Dorsolateral prefrontal cortex (tissue), 122 donors: ENCODE measurements at places on chromosomes 12 and 14.

DNA sequence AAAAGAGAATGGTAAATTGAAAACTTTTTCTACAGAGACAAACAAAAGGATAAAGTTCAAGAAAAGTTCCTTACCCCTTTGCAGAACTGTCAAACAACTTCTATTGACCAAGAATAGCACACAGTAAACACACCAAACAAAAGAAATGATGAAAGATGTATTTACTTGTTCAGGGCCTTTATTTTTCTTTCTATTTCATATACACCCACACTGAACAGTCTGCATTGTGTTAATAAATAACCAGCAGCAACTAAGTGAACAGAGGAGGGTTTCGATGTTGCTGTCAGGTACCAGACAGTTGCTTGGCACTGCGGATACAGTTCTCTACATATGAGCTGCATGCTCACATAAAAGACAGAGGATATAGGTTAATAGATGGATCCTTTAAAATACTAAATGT is 122.1 kb downstream of the SOX5 start:
- DNase-seq = no peak

- DNase-seq = no peak
Measured at GRCh38 chr14:63881926-63882325, 29.1 kb downstream of the SYNE2 start.

DNA sequence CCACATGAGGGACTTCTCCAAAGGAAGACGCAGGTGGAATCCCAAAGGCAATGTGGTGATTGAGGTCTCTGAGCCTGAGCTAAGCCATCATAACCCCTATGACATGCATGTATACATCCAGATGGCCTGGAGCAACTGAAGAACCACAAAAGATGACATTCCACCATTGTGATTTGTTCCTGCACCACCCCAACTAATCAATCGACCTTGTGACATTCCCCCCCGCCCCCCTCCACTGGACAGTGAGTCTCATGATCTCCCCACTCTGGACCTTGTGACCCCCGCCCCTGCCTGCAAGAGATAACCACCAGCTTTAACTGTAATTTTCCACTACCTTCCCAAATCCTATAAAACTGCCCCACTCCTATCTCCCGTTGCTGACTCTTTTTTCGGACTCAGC is 87.9 kb downstream of the VCPKMT start:
- DNase-seq = no peak

GRCh38 chr14:104545151-104545941 is 34.2 kb upstream of the C14orf180 start:
- DNase-seq = peak; percentile 77

GRCh38 chr12:48002414-48002730 is 1.9 kb downstream of the COL2A1 start:
- DNase-seq = no peak

DNA sequence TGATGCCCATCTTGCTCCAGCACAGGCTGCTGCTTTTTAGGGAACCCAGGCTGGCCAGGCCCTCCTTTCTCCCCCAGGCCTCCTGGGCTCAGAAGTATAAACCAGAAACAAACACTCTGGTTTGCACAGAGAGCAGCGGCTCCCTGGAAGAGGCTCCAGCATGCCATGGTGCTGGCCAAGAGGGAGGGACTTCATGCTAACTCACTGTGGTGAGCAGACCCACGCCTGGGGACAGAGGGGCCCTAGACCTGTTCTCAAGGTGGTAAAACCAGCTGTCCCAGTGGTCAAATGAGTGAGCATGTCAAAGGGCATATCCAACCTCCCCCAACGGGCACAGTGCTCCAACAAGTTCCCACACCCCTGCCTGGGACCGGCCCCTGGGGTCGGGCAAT is 15.5 kb downstream of the BCL11B start:
- DNase-seq = no peak

- no peak for DNase-seq
Measured at GRCh38 chr12:8606890-8607289, 5.8 kb downstream of the AICDA start.

- DNase-seq = no peak
Measured at GRCh38 chr12:117140397-117141096, 41.3 kb upstream of the TESC start.

DNA sequence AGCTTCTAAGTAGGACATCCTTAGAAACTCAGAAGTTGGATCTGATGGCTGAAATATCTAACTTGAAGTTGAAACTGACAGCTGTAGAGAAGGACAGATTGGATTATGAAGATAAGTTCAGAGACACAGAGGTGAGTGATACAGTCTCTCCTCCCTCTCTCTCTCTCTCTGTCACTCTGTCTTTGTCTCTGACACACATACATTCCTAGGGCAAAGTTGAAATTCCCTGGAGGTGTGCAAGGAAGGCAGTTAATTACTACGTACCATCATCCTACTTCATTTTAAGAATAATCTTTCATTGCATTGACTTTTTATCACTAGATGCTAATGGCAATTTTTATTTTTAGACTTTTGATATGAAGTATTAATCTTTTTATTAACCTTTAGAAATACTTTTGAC is 46.2 kb upstream of the REP15 start:
- no peak for DNase-seq

DNA sequence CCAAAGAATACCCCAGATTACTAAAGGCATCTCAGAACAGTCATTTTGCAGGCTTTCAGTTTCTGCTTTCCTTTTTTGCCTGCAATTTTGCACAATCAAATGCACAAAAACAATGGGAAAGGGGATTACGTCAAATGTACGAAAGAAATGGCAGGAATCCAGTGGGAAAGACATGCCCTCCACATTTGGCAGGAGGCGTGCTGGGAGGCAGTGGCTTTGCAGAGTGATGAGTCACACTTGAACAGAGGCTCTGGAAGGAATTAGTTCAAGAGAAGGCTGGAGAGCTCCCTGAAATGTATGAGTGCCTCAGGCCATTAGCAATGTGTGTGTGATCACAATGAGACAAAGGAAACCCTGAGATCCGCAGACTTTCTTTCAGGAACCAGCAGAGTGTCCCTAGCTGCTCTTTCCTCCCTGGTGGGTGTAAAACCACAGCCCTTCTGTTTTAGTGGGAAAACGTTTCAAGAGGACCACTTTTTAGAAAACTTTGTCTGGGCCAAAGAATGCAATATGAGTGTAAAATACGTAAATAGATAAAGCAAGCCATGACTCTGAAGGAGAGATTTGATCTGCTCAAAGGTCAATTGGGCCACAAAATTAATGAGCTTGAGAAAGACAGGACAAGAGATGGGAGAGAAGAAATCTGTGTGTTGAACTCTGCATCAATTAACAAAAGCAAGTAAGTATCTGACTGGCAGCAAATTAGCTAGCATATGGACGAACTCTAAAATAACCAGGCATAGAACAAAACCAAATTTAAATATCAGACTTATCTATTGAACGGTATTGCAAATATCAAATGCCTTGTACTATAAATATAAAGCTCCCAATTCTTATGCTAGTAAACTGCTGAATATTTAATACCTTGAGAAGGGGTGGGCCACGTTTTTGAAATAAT is 155.4 kb upstream of the PDE3A start:
- peak; percentile 27 for DNase-seq

GRCh38 chr14:96053600-96054381 is 14.6 kb downstream of the C14orf132 start:
- peak; percentile 89 for DNase-seq

GRCh38 chr14:71995741-71996140 is 63.5 kb downstream of the RGS6 start:
- no peak for DNase-seq

DNA sequence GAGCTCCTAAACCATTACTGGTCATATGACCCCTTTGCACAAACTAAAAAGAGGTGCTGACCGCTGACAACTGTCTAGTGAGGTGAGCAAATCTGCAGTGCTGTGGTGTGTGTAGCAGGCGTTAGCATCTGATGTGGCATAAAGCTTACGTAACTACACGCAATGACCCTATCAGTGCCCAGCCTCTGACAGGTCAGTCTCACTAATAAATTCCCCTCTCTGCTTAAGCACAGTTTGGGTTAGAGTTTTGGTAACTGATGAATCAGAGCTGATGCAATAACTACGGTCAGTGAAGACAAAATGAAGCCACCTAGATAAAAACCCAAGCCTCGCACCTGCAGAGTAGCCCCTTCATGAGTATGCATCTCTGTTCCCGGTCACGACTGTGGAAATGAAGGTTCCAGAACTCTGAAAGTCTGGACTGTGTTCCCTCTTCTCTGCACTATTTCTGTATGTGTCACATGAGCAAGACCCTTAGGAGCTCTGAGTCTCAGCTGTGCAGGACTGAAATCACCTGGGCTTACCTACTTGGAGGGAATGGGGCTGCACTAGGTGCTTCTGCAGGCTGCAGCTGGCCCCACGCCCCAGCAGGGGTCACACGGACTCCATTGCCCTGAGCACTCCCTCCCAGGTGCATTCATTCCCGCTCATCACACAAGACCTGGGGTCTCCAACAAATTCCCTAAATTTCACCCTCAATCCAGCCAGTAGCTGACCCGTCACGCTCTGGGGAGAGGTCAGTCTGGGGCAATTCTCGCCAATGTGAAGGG is 54.4 kb downstream of the RIMBP2 start:
- DNase-seq = no peak

DNA sequence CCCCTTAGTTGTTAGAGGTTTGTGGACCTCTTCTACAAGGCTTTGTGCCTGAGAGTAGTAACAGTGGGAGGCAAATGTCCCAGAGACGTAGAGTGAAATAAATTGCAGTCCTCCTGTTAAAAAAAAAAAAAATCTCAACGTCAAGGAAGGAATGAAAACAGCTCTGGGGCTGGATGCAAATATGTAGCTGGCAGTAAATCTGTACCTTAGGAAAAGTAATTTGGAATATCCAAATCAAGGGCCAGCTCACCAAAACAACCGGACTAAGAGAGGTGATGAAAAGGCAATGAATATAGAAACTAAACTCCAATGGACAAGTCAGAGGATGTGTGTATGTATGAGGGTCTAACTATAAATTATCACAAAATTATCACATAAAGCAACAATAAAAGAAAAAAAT is 27.0 kb downstream of the SINHCAF start:
- no peak for DNase-seq

- DNase-seq = no peak
Measured at GRCh38 chr12:98513379-98514322, 1.7 kb upstream of the TMPO start.

- no peak for DNase-seq
Measured at GRCh38 chr12:2813214-2814185, 1.0 kb downstream of the ITFG2 start.

DNA sequence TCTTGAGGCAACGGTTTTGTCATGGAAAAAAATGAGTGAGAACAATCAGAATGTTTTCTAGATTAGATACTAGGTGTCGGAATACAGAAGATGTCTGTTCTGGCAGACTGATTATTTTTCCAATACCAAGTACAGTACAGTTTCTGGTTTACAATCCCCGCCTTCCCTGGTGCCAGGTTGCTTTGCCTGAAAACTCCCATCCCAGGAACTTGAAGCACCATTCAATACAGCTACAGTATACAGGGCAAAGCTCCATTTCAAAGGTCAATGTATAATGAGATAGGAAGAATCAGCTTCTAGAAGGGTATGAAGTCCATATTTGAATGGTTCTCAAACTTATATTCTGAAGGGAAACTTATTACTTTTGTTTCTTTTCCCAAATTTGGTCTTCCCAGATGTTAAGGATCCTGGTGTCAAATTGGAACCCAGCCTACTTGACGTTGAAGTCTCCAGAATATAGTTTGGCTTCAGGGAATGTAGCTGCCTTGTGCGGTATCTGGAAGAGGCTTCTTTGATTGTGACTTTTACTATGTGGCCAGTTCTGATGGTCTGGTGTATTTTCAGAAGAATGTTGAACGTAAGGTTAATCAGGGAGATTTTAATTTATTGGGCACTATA is 238.0 kb upstream of the ATP2B1 start:
- DNase-seq = no peak

DNA sequence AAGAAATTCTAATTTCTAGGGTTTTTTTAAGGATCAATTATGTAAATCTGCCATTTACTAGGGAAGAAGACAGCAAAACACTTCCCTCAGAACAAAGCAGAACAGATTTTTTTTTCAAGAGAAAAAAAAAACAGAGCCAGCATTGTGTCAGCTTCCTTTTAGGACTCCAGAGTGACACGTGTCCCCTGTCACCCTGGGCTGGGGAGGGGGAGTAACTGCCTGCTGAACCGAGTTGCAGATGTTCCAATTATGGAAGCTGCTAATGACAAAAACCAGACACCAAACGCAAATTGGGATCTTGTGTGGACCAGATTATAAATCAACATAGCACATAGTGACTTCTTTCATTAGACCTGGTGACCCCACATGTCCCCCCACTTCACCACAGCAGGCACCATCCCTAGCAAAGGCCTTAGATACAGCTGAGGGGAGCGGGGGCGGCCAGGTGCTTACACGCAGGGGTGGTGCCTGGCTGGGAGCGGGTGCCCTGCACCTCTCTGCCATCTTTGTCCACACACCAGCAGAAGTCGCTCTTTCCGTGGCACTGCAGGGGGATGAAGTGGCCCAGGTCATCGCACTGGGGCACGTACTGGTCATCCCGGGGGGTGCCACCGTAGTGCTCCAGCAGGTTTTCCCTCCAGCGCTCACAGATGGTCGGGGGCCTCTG is 25.4 kb downstream of the RTRAF start:
- DNase-seq = peak; percentile 69

DNA sequence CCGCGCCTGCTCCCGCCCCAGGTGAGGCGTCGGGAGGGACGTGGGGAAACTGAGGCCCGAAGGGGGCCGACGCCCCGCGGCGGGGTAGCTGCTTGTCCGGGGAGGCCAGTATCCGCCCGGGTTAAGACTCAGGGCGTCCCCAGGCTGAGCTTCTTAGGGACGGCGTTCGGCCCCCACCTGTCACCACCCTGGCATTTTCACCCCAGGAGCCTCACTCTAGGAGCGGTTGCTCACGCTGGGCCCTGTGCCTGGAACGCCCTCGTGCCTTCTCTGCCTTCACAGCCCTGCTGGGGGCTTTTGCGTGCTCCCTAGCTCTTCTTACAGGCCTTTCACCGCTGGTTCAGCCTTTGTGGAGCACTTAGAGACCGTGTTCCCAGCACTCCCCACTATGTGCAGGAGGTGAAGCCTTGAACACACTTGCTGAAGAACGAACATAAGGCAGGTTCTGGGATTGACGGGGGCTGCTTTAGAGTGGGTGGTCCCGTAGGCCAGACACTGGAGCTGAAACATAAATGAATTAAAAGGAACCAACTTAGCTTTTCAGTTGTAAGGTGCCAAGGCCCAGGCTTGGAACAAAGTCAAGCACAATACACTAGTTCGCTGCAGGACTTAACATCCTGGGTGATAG is 601 bp downstream of the ZNF839 start:
- DNase-seq = no peak

DNA sequence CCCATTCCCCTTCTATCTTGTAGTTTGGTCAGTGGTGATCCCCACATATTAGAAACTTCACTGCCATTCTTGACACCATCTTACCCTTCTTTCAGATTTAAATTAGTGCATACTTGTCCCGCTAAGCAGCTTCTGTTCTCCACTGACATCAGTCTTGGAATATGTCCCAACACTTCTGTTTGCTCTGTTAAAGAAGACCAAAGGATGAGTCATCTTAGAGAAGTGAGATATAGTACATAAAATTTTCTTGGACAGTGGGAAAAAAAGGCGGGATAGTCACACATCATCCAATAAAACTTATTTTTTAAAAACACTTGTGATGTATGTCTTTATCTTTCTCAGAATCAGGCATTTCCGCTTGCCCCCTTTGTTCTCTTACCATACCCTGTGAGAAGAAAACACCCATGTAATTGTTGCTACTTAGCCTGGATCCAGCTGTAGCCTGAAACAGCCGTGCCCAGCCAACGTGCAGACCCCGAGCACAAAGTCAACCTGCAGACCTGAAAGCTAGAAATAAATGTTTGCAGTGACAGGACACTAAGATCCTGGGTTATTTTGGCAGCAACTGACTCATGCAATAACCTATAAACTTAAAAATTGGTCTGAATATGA is 100.1 kb upstream of the PDE3A start:
- no peak for DNase-seq

GRCh38 chr12:5051334-5051733 is 7.7 kb downstream of the KCNA5 start:
- DNase-seq = no peak
